Activated CD8-positive, alpha-beta T cell treated with anti-CD3 and anti-CD28 coated beads, Interleukin-2, amount 10 ng/mL, durations not matched to agents 7 days and 5 days (primary cell): ENCODE measurements at places on chromosomes 6 and 20. TPM values are rescaled to one million over a fixed set of nuclear protein-coding genes. Genes with fewer than 3 reads are reported as not detected.

GRCh38 chr6:111718326-111718725 lies 112.6 kb upstream of the TRAF3IP2 start:
- no peak for DNase-seq

DNA sequence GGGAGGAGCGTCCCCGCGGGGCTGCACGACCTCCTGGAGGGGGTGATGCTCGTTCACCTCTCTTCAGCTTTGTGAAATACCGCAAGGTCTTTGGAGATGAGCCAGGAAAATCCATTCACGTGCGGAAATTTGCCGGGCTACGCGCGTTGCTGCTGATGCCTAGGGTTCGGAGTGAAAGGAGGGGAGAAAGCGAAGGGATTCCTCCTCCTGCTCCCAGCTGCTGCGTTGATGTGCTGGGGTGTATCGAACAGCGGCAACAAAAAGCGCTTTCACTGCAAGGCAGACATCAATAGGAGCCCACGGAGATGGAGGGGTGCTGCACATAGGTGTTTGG lies 391 bp upstream of the B3GAT2 start:
- no peak for DNase-seq

- no peak for DNase-seq
These were observed 78.6 kb upstream of the PLN start for GRCh38 chr6:118469468-118469867.

GRCh38 chr20:57964011-57964862 lies 254.4 kb upstream of the PMEPA1 start:
- no peak for DNase-seq

RAET1G gene
- total RNA-seq, result not detected
